T-helper 1 cell (primary cell): ENCODE measurements at places on chromosomes 12 and 14.

GRCh38 chr12:107511292-107511691 lies 174.3 kb upstream of the PWP1 start:
- DNase-seq = no peak

- no peak for DNase-seq
These were observed 1.0 kb upstream of the PTMS start for GRCh38 chr12:6765048-6765633.

DNA sequence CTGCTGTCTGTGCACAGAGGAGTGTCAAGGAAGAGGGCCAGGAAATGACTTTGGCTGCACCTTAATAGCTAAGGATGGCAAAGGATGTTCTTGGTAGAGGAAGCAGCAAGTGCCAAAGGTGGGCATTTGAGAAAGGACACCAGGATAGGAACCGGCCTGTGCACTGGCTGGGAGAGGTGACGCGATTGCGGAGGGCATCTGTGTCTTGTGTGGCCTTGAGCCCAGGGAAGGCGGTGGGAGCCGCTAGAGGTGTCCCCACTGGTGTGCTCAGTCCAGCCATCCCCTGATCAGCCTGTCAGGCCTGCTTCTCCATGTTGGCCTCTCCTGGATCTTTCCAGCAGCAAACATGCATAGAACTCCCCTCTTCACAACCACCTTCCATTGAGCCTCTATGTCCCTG lies 30.2 kb downstream of the PAPLN start:
- no peak for DNase-seq

DNA sequence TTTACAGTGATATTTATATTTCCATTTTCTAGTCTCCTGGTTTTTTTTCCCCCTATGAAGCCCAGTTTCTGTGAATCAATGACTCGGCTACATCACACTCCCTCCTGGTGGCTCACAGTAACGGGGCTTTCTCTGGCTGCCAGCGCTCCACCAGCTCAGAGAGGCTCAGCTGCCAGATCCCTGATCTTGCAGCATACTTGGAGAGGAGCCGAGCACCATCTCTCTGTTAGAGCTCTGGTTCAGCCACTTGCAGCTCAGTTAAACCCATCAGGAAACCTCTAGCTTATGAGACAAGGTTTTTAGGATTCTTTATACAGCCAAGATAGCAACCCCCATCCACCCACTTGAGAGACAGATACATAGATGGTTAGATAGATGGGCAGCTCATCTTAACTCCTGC lies 74.6 kb downstream of the CIT start:
- no peak for DNase-seq
